Calu3 (cell line): ENCODE measurements at places on chromosomes 13 and 19.

DNA sequence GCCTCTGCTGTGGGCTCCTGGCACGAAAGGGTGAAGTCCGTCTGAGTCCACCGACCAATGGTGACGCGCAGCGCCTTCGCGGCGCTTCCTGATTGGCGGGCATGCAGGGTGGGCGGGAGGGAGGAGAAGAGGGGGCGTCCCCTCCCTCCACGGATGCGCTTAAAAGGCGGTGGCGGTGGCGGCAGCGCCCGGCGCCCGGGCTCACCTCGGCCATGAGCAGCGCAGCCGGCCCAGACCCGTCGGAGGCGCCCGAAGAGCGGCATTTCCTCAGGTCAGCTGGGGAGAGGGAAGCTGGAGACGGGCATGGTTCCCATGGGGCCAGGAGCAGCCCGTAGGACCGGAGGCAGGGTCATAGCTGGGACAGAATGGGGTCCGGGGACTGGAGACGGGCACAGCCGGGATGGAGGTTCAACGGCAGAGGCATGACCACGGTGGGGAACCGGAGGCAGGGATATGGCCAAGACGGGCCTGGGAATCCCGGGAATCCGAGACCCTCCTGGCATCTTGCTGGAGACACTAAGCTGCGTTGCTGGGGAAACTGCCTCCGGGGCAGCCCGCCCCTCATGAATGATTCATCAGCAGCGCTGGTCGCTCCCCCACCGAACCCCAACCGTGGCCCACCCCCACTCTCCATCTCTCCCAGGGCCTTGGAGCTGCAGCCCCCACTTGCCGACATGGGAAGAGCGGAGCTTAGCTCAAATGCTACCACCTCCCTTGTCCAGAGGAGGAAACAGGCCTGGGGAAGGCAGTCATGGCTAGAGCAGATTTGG lies at the start of gene YJEFN3:
YJEFN3 (plus strand) TSS at position 191 of the 770 bp plus-strand sequence; CDS start at position 213, 22 bp downstream.
- DNase-seq: no peak

DNA sequence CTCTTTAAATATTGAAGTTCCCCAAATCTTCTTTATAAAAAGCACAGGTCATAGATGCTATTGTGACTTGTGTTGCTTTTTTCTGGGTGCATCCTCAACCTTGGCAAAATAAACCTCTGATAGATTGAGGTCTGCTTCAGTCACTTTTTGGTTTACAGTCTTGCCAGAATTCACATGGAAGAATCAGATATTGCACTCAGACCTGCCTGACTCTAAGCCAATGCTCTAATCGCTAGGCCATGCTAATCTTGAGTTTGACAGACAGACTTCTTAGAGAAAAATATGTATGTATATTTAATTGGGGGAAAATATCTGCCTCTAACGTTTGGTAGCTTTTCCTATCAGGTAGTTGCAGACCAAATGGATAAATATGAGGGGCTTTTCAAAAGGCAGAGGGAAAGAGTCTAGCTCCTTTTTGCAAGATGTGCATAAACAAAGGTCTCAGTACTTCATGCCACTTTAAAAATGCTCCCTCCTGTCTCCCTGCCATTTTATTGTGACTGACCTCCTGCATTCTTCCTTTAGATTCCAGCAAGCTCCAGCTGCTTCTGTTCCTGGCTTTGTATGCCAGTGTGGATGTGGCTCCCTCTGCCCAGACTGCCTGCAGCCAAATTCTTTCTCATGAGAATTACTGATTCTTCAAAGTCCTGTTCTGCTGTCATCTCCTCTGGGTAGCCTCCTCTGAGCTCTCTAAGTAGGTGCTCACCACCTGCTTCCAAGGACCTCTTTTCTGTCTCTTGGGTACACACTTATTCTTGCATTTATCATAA lies 42.4 kb upstream of the RFC3 start:
- DNase-seq: no peak

- peak; percentile 35 for DNase-seq
Measured at GRCh38 chr19:40592170-40592569, 9.0 kb upstream of the LTBP4 start.

GRCh38 chr13:107942030-107942617 lies 273.2 kb downstream of the LIG4 start:
- no peak for DNase-seq

GRCh38 chr13:100511466-100511865 lies 77.1 kb downstream of the GGACT start:
- no peak for DNase-seq

GRCh38 chr19:55619286-55619685 lies 5.1 kb downstream of the ZNF784 start:
- DNase-seq: no peak

DNA sequence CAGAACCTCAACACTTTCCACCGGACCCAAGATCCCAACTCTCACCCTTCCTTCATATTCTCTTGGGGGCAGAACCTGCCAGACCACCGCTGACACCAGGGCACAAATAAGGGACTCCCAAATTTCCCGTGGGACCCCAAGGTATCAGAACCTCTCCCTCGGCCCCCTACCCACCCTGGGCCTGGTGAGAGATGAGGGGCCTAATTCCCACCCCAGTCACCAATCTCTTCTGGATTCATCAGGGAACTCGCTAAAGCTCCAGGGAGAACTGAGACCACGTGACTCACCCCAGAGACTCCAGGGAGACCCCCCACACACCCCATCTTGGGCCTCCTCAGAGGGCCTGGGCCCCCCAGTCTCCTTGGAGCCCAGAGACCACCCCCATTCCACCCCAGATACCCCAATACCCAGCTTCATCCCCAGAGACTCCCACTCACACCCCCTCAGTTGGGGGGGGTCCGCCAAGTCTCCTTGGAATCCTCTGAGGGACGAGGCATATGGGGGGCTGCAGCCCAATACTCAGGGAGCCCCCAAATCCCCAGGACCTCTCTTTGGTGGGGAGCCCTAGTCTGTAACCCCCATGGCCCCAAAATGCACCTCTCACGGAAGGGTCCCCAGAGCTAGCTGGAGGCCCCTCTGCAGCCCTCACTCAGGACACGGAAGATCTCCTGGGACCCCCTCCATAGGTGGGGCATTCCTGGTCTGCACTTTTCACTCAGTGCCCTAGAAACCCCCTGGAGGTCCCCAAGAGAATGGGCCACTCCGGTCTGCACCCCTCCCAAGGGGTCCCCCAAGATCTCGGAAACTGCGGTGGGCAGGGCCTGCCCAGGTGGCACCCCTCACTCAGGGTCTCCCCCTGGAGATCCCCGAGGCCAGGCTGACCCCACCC lies 1.6 kb downstream of the LMNB2 start:
- no peak for DNase-seq

GRCh38 chr19:31387717-31388301 lies 38.6 kb upstream of the TSHZ3 start:
- DNase-seq: no peak

DNA sequence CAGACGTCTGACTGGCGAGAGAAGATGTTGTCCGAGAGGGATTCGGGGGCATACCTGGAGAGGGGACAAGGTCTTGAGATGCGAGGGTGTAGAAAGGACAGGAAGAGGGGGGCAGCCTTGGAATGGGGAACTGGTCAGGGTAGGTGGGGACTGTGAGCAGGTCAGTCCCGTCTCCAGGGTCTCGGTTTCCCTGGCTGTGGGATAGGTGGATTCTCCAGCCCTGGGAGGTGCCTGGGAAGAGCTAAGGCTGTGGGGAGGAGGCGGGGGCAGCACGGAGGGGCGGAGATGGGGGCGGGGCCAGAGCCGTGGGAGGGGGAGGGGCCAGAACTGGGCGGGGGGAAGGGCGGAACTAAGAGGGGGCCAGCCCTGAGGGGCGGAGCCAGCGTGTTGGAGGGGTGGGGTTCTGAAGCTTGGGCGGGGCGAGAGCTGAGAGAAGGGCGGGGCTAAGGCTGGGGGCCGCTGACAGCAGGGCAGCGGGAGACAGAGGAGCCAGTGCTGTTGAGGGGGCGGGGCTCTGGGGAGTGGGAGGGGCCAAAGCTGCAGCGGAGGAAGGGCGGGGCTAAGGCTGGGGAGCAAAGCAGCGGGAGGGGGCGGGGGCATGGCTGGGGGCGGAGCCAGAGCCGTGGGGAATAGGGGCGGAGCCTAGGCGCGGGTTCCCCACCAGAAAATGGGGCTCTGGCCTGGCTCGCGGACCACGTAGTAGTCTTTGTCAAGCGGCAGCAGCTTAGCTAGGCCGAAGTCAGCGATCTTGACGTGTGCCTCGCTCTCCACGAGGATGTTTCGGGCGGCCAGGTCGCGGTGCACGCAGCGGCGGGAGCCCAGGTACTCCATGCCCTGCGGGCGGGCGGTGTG lies 9.5 kb upstream of the INSL3 start:
- DNase-seq: no peak

GRCh38 chr13:104297075-104297474 lies 1230.9 kb upstream of the SLC10A2 start:
- DNase-seq: no peak

- no peak for DNase-seq
Measured at GRCh38 chr13:44236801-44237207, 136.8 kb upstream of the SERP2 start.

- DNase-seq: peak; percentile 23
Measured at GRCh38 chr13:19618977-19619376, 14.5 kb upstream of the MPHOSPH8 start.

- no peak for DNase-seq
Measured at GRCh38 chr13:81171065-81171647, 830.2 kb upstream of the SPRY2 start.

- DNase-seq: no peak
Measured at GRCh38 chr19:10389863-10390262, 9.5 kb upstream of the TYK2 start.

GRCh38 chr13:81012031-81012430 lies 671.1 kb upstream of the SPRY2 start:
- no peak for DNase-seq

- DNase-seq: peak; percentile 51
Measured at GRCh38 chr13:51584731-51585672, 740 bp downstream of the WDFY2 start.

- DNase-seq: no peak
Measured at GRCh38 chr13:113113846-113114271, 8.3 kb downstream of the F7 start.

- DNase-seq: peak; percentile 43
Measured at GRCh38 chr19:39996218-39996810, 546 bp upstream of the ZNF546 start.

DNA sequence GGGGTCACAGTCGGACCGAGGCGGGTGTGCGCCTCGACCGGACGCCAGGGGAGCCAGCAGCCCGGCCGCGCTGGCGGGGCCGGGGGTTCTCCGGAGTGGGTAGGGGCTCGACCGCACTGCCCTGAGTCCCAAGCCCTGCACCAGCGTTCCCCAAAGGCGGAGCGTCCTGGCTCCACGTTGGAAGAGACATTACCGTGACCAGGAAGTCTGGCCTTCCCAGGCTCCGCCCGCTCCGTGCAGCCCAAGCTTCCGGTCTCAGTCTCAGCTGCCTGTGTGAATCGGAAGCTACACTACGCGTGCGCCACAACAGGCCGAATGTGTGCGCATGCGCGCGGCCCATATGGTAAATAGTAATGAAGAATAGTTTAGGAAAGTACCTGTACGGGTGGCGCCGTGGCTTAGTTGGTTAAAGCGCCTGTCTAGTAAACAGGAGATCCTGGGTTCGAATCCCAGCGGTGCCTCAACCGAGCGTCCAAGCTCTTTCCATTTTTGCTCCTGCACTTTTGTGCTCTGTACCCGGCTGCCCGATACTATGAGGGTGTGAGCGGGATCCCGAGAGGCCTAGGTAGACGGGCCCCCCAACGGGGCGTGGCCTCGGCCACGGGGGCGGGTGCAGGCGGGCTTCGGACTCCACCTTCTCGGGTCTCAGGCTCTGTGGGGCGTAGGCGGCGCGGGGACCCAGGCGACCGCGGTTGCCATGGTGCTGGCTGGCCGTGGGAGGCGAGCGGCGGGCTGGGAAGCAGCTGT lies 17.3 kb upstream of the LRP3 start:
- peak; percentile 100 for DNase-seq

DNA sequence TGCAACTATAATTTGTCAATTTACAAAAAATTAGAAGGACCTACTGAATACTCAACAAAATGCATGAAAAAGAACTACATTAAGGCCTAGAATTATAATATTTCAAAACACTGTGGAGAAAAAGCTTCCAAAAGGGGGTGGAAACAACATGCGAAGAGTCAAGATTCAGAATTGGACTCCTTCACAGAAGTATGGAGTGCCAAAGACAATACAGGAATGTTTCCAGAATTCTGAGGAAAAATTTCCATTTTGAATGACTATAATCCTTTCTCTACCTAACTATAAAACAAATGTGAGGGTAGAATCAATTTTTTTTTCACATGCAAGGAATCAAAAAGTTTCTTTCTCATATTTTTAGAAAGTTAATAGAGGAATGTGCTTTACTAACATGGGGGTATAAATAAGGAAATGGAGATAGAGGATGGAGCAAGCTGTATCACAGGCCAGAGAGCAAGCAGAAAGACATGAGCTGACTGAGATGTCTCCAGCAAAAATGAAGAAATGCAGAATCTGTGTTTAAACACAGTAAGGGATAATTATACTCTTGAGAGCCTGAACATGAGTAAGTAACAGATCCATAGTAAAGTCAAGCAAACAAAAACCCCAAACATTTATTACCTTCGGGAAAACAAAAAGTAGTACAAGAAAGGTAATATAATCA lies 39.5 kb upstream of the SMAD9 start:
- no peak for DNase-seq

DNA sequence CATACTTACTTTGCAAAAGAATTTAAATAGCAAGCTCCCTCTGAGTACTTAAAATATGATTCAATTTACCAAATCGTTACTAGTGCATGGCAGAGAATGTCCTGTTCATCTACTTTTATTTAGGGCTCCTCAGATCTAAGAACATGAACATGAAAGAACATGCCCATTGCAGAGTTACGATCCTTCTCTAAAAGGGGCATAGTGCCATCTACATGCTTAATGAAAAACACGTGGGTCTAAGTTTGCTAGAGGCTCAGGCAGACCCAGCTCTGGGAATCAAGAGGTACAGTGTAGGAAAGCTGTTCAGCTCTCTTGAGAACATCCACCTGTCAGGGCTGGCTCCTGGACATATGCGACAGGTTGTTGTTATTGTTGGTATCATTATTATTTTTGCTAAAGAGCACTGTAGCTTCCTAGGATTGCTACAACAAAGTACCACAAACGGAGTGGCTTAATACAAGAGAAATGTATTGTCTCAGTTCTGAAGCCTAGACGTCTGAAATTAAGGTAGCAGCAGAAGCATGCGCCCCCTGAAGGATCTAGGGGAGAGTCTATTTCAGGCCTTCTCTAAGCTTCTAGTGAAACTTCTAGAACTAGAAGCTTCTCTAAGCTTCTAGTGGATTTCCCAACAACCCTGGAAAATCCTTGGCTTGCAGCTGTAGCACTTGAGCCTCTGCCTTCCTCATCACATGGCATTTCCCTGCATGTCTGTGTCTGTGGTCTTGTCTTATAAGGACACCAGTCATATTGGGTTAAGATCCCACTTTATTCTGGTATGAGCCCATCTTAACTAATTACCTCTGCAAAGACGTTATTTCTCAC lies 133.9 kb downstream of the DCT start:
- DNase-seq: no peak
